ENCODE measurements at places on chromosomes 5 and 9.

- H3K27ac ChIP-seq: no peak overlapping the region
- no peaks in the 10 kb centered on the region for H3K27me3 ChIP-seq
- no peak for DNase-seq
These were observed 1021.9 kb downstream of the CDH12 start for GRCh38 chr5:21831145-21831787.

- peaks cover 11% of the 10 kb centered on the region for H3K27me3 ChIP-seq
- DNase-seq: no peak
- peak overlapping the region; percentile 81 for H3K4me3 ChIP-seq
These were observed 63.7 kb downstream of the CXXC5 start for GRCh38 chr5:139711906-139712224.

DNA sequence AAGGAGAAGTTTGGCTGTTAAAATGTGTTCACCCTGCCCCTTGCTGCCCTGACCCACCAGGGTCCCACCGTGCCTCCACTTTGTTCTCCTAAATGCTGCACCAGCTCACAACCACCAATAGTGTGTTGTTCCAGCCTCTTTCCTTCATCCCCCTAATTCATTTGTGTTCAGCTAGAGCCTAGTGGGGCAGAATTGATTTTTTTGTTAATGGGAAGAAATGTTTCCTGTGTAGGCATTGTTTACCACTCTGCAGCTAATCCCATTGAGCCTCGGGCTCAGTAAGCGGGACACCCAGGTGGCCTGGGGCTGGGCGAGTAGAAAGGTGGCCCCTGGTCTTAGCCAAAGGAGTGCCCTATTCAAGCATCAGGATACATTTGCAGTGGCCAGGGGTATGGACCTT is 127.6 kb downstream of the MVB12B start:
- no peak overlapping the region for H3K4me3 ChIP-seq
- peak overlapping the region; percentile 11 for H3K27ac ChIP-seq
- peaks cover 11% of the 10 kb centered on the region for H3K4me1 ChIP-seq
- DNase-seq: no peak
- H3K27me3 ChIP-seq: no peaks in the 10 kb centered on the region

DNA sequence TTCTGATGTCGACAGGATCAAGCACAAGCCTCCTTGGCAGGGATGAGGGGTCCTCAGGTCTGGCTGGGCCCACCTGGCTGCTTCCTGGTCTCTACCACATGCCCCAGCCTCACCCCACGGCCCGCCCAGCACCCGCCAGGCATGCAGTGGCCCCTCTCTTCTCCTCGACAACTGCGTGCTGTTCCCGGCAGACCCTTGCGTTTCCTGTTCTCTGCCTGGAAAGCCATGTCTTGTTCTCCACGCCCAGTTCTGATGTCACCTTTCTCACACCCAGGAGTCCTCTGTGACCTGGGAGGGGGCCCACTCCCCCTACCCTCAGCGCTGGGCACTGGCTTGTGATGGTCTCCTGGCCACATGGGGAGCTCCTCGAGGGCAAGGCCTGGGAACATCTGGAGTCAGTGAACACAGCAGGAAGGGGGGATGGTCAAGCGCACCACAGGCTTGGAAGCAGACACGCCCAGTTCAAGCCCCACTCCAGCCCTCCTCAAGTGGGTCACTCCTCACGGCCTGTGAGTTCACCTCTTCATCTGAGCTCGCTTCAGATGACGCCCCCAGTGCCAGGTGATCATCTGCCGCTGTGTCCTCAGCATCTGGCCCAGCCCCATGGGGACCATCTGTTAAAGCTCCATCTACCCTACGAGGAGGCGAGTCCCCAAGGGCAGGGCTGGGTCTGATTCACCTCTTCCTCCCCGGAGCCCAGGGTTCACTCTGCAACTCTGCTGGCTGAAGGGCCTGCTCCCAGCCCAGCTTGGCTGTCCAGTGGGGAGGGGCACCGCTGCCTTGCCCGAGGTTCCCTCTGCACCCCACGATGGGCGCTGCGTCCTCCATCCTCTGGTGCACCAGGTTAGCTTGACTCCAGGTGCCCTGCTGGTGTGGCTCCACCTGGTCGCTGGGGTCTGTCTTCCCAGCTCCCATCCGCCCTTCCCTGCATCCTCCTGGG is 133.2 kb upstream of the PHYKPL start:
- DNase-seq: no peak
- no peak overlapping the region for H3K4me3 ChIP-seq
- no peaks in the 10 kb centered on the region for H3K4me1 ChIP-seq
- H3K27ac ChIP-seq: no peak overlapping the region
- peaks cover 55% of the 10 kb centered on the region for H3K27me3 ChIP-seq
- H3K36me3 ChIP-seq: peaks cover 7% of the 10 kb centered on the region

- no peak for DNase-seq
- H3K36me3 ChIP-seq: no peaks in the 10 kb centered on the region
- H3K27ac ChIP-seq: no peak overlapping the region
- peaks cover 23% of the 10 kb centered on the region for H3K27me3 ChIP-seq
- H3K4me1 ChIP-seq: peaks cover 11% of the 10 kb centered on the region
These were observed 160.1 kb upstream of the DAB2 start for GRCh38 chr5:39584927-39585326.

DNA sequence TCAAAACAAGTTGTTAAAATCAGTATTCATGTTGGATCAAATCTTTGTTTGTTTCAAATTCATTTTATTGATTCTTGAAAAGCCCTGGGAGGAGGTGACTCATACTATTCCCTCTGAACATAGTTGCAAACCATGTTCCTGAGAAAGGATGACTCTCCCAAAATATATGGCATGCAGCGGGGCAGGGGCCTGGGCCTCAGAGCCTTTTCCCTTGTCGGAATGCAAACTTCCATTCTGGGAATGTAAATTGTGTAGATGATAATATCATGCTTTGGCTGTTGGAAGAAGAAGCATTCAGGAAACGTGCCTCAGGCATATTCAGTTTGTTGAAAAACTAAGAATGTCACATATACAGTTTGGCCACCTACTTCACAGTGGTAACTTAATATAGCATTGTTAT is 242.0 kb downstream of the AUH start:
- H3K36me3 ChIP-seq: no peaks in the 10 kb centered on the region
- DNase-seq: no peak
- peaks cover 34% of the 10 kb centered on the region for H3K27me3 ChIP-seq

GRCh38 chr5:159682623-159683022 is 233.7 kb upstream of the ADRA1B start:
- H3K4me1 ChIP-seq: no peaks in the 10 kb centered on the region
- H3K36me3 ChIP-seq: no peaks in the 10 kb centered on the region
- DNase-seq: no peak
- H3K27ac ChIP-seq: no peak overlapping the region

- H3K36me3 ChIP-seq: peaks cover 8% of the 10 kb centered on the region
- H3K27ac ChIP-seq: no peak overlapping the region
- H3K4me3 ChIP-seq: no peak overlapping the region
- DNase-seq: no peak
- peaks cover 7% of the 10 kb centered on the region for H3K4me1 ChIP-seq
These were observed 37.9 kb downstream of the ACO1 start for GRCh38 chr9:32422237-32422806.

DNA sequence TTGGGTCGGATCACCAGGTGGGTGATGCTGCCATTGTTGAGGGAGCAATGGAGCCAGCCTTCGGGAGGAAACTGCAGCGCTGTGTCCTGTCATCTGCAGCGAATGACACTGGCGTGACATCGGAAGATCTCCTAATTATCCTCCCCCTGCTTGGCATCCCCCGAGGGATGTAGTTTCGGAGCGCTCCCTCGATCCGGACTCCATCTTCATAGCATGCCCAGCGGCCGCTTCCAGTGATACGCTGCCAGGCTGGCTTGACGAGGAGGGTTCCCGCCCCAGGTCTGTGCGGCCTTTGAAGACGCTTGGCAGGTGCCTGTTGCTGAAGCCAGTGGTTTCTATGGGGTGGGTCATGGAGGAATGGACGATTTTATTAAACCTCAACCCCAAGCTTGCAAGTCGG is 194.9 kb downstream of the MAN2A1 start:
- no peak overlapping the region for H3K4me3 ChIP-seq
- H3K27me3 ChIP-seq: no peaks in the 10 kb centered on the region
- H3K36me3 ChIP-seq: no peaks in the 10 kb centered on the region
- DNase-seq: no peak
- H3K27ac ChIP-seq: no peak overlapping the region

DNA sequence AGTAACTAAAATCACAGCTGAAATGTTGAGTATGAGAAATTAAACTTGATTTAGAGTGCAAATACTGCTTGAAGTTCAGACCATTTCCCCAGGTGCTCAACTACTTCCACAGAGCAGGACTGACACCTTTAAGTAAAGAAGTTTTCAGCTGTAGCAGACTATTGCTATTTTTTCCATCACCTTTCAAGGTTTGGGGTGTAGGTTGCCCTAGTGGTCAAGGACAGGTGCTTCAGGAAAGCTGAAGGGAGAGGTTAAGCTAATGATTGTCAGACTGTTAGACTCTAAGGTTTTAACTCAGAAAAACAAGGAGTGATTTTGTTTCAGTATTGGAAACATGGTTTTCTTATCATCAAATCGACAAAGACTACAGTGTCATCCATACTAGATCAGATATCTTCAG is 162.1 kb downstream of the CCDC192 start:
- no peak for DNase-seq
- H3K27ac ChIP-seq: no peak overlapping the region
- H3K27me3 ChIP-seq: peaks cover 5% of the 10 kb centered on the region
- no peaks in the 10 kb centered on the region for H3K36me3 ChIP-seq
- H3K4me3 ChIP-seq: no peak overlapping the region

GRCh38 chr5:158641016-158641415 is 458.7 kb downstream of the EBF1 start:
- H3K4me3 ChIP-seq: no peak overlapping the region
- no peak for DNase-seq
- H3K27ac ChIP-seq: no peak overlapping the region
- peaks cover 30% of the 10 kb centered on the region for H3K27me3 ChIP-seq

- H3K36me3 ChIP-seq: peaks cover 2% of the 10 kb centered on the region
- H3K27ac ChIP-seq: peak overlapping the region; percentile 99
- peak overlapping the region; percentile 98 for H3K4me3 ChIP-seq
- H3K4me1 ChIP-seq: peaks cover 60% of the 10 kb centered on the region
- no peak for DNase-seq
- no peaks in the 10 kb centered on the region for H3K27me3 ChIP-seq
These were observed 679 bp downstream of the B4GALT1 start for GRCh38 chr9:33166231-33167083.

GRCh38 chr5:98721231-98721928 is 52.1 kb upstream of the RGMB start:
- no peak for DNase-seq
- peaks cover 13% of the 10 kb centered on the region for H3K27me3 ChIP-seq
- H3K36me3 ChIP-seq: no peaks in the 10 kb centered on the region
- no peaks in the 10 kb centered on the region for H3K4me1 ChIP-seq

- no peak overlapping the region for H3K27ac ChIP-seq
- H3K4me3 ChIP-seq: no peak overlapping the region
- no peak for DNase-seq
- no peaks in the 10 kb centered on the region for H3K36me3 ChIP-seq
- peaks cover 11% of the 10 kb centered on the region for H3K4me1 ChIP-seq
These were observed 101.9 kb upstream of the SLC44A1 start for GRCh38 chr9:105142406-105143135.

- no peak overlapping the region for H3K27ac ChIP-seq
- H3K36me3 ChIP-seq: no peaks in the 10 kb centered on the region
- no peak for DNase-seq
- H3K27me3 ChIP-seq: peaks cover 47% of the 10 kb centered on the region
- no peaks in the 10 kb centered on the region for H3K4me1 ChIP-seq
These were observed 128.7 kb downstream of the C5orf15 start for GRCh38 chr5:133839721-133840120.

DNA sequence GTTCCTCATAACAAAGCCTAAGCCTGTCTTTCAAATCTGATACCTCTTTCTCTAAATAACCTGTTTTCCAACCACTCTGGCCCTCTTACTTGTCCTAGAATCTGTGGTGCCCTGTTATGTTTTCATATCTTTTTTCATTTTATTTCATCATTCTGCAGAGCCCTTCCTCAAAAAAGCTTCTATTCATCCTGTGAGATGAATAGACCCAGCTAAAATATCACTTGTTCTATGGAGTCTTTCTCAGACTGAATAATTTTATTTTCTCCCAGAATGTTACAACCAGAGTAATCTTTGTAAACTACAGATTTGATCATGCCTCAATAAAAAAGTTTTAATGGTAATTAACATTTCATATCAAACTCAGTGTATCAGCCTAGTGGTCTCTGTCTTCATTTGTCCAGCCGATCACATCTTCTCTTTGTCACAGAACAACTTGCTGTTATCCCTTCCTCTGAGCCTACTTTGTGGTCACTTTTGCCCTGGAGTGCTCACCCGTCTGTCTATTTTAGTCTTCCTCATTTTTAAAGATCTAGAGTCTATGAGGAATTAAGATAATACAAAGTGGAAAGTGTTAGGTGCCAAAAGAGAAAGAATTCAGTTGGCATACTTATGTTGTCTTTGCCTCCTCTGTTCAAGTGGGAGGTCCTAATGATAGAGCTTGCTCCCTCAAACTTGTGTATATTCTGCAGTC is 77.8 kb downstream of the ZCCHC7 start:
- peaks cover 44% of the 10 kb centered on the region for H3K4me1 ChIP-seq
- no peaks in the 10 kb centered on the region for H3K27me3 ChIP-seq
- no peak overlapping the region for H3K4me3 ChIP-seq

DNA sequence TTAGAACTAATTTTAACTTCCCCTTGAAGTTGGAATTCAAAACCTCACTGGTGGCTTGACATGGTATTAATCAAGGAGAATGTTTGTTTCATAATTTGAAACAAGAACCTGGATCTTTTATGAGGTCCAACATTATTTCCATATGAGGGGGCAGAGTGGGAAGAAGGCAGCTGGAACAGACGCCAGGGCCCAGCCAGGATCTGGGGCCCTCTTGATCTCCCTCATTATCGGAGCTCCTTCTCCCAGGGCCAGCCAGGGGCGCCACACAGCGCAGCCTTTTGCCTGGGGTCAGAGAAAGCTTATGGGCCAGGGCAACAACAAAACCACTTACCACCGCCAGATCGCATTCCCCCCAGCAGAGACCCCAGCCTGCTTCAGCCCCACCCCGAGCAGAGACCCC is 27.1 kb upstream of the NKD2 start:
- no peak overlapping the region for H3K27ac ChIP-seq
- no peak overlapping the region for H3K4me3 ChIP-seq
- H3K36me3 ChIP-seq: peaks cover 2% of the 10 kb centered on the region
- peaks cover 6% of the 10 kb centered on the region for H3K4me1 ChIP-seq
- peaks cover 34% of the 10 kb centered on the region for H3K27me3 ChIP-seq
- no peak for DNase-seq

DNA sequence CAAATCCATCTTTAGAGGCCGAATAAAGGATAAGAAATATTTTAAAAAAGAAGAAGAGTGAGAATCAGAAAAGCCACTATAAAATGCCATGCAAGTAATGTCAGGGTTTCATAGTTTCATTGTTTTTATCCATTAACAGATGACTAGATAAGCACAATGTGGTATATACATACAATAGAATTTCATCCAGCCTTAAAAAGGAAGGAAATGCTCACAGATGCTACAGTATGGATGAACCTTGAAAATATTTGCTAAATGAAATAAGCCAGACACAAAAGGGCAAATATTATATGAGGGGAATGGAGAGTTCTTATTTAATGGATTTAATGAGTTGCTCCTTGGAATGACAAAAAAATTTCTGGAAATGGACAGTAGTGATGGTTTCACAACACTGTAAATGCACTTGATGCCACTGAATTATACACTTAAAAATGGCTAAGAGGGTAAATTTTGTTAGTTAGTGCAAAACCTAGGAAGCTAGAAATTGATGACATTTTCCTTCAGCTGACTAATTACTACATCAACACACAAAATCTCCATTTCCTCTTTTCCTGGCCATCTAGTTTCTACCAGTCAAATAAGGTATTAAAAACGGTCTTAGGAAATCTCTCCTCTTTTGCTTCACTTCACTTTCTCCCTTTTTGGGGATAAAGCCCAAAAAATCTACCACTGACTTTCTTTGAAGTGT is 86.6 kb downstream of the GNA14 start:
- H3K4me1 ChIP-seq: peaks cover 2% of the 10 kb centered on the region
- no peak overlapping the region for H3K4me3 ChIP-seq
- H3K36me3 ChIP-seq: no peaks in the 10 kb centered on the region
- no peak for DNase-seq
- peaks cover 27% of the 10 kb centered on the region for H3K27me3 ChIP-seq
